Stimulated activated naive CD8-positive, alpha-beta T cell treated with anti-CD3 and anti-CD28 coated beads, Interleukin-15, amount 100 ng/mL, for 72 hours (primary cell): ENCODE measurements at places on chromosomes 1 and 21.
A peak's percentile ranks its signal among the peaks of the same experiment; 100 is the strongest.

GRCh38 chr1:114750780-114751179 is 7.0 kb downstream of the CSDE1 start:
- no peak for DNase-seq

GRCh38 chr21:29669416-29669815 is 270.4 kb downstream of the GRIK1 start:
- DNase-seq, result no peak

DNA sequence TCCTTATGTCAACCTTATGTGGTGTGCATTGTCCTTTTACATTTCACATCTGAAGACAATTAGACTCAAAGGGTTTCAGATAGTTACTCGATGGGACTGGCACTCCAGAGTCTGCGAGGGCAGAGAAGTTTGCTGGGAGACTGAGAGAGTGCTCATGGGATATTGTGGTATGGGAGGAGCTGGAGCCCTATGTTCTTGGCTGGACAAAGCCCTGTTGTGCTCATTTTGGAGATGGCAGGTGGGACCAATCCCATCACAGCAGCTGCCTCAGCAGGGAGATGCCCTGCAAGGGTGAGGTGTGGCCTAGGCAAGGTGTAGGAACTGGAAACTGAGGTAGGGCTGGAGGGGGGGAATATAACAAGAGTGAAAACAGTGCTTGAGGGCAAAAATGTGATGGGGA is 43.5 kb upstream of the CRNN start:
- DNase-seq, result no peak

DNA sequence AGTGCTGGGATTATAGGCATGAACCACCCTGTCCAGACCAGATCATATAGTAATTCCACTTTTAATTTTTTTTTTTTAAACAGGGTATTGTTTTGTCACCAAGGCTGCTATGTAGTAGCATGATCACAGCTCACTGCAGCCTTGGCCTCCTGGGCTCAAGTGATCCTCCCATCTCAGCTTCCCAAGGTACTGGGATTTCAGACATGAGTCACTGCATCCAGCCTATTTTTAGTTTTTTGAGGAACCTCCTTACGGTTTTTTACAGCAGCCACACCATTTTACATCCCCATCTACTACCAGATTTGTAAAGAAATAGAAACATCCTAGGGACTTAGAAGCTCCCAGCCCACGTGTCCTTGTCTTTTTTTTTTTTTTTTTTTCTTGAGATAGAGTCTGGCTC is 24.0 kb downstream of the L1TD1 start:
- DNase-seq, result no peak

- DNase-seq, result peak; percentile 13
Measured at GRCh38 chr1:117368116-117369108, 1.2 kb downstream of the MAN1A2 start.

DNA sequence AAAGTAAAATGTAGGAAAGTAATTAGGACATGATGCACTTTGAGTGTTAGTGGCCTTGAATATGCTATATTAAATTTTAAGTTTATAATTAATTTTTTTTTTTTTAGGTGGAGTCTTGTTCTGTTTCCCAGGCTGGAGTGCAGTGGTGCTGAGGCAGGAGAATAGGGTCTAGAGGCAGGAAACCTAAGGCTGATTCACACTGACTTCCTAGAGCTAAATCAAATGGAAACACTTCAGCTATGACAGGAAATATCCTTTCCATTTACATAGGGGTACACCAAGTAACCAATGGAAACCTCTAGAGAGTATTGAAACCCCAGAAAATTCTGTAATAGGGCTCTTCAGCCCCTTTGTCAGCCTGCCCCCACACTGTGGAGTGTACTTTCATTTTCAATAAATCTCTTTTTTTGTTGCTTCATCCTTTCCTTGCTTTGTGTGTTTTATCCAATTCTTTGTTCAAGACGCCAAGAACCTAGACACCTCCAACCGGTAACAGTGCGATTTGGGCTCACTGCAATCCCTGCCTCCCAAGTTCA is 17.9 kb upstream of the THRAP3 start:
- no peak for DNase-seq

- DNase-seq, result no peak
Measured at GRCh38 chr1:112250892-112251291, 145.1 kb upstream of the CTTNBP2NL start.

DNA sequence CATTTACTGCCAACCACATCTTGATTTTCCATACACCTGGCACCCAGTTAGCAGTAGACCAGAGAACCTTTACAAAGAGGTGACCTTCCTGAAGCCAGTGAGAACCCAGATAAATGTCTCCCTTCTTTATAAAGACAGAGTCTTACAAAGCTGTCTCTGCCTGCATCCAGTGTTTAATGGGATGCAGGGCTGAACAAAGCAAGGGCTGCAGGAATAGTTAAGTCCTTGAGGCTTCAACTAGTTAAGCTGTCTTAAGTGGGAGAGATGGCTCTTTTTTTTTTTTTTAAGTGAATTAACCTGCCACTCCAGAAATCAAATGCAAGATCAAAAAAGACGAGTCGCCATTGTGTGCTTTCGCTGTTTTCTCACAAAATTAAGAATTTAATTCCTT is 1.5 kb downstream of the AHCYL1 start:
- DNase-seq, result no peak

- DNase-seq, result no peak
Measured at GRCh38 chr1:183319051-183319450, 99.1 kb downstream of the NMNAT2 start.

- no peak for DNase-seq
Measured at GRCh38 chr1:4421986-4422385, 232.4 kb upstream of the AJAP1 start.

- no peak for DNase-seq
Measured at GRCh38 chr1:170730014-170730413, 66.1 kb downstream of the PRRX1 start.

GRCh38 chr1:8554956-8555534 is 237.1 kb downstream of the SLC45A1 start:
- no peak for DNase-seq

- no peak for DNase-seq
Measured at GRCh38 chr1:70361727-70362398, 7.3 kb upstream of the ANKRD13C start.

- no peak for DNase-seq
Measured at GRCh38 chr1:22533244-22533895, 29.9 kb upstream of the EPHA8 start.

DNA sequence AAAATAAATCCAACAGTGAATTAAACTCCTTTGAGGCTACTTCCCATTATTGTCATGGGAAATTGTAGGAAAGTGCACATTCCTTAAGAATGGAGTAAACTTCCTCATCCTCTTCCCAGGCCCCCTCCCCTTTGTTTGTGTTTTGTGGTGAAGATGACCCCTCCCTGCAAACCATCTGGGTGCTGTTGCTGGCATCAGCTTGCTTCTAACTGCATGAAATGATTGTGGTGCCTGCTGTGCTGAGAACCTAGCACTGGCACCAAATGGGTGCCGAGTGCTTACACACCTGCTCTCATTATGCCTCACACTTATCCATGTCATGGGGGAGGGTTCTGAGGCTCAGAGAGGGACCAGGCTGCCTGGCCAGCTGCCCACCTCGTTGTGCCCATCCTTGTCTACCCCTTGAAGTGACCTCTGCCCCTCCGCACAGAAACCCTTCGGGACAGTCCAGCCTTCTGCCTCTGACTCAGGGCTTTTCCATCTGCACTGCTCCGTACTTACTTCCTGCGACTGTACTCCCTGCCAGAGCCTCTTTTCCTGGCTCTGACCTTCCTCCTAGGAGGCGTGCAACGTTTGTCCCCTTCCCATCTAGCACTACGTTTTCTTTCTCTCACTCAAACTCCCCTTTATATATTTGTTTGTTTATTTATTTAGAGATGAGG is 30.6 kb downstream of the CAPN2 start:
- DNase-seq, result no peak

DNA sequence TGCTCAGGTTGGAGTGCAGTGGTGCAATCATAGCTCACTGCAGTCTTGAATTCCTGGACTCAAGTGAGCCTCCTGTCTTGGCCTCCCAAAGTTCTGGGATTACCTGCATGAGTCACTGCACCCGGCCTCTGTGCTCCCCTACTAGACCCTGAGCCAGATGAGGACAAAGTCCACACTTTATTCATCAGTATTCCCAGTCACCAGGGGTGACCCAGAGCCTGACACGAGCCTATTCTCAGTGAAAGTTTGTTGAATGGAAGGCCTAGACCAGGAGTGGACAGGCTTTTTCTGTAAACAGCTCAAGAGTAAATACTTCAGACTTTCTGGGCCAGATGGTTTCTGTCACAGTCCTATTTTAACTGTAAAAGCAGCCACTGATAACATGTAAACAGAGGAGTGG is 68.2 kb downstream of the MAB21L3 start:
- DNase-seq, result no peak

GRCh38 chr1:227799756-227800155 is 15.7 kb upstream of the PRSS38 start:
- DNase-seq, result no peak

GRCh38 chr1:12618965-12619791 is 1.2 kb upstream of the DHRS3 start:
- DNase-seq, result peak; percentile 58

DNA sequence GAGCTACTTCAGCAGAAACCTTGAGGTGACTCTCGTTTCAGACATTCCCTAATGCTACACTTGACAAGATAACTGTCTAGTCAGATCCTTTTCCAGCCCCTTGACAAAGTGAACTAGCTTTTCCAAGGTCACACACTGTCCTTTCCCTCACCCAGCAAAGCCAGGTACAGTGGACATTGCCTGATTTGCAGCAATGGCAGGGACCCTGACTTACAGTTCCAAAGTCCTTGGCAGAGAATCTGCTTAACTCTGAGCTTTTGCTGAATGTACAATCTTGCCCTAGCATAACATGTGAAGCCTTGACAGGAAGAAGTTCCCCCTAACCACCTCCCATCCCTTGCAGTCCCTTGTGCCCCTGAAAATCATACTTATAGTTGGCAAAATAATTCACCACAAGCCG is 37.1 kb downstream of the HSD3B2 start:
- no peak for DNase-seq

- no peak for DNase-seq
Measured at GRCh38 chr1:67835663-67836452, 2.6 kb upstream of the GNG12 start.

- DNase-seq, result no peak
Measured at GRCh38 chr1:25731626-25732370, 68.2 kb upstream of the SELENON start.

DNA sequence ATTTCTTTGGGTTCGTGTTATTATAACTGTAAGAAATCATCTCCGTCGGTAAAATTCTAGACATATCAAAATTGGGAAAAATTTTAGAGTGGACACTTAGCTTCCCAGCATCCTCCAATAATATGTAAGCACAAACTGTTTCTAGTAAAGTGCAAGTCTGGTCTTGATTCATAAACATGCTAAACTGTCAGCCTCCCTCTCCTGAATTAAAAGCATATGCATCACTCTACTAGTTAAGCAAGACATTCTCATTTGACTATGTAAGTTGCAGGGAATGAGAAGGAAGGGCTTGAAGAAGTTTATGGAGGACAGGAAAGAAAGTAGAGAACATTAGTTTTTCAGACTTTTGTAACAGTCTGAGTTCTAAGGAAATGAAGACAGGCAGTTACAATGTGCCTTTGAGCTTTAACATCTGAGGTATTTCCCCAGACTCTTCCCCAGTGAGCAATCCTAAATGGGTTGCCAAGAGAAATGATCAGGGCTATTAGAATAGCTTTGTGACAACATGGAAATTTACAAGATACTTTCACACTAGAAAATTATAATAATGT is 90.0 kb downstream of the TYW3 start:
- no peak for DNase-seq

GRCh38 chr1:178418284-178418955 is 78.3 kb downstream of the CLEC20A start:
- no peak for DNase-seq

- peak; percentile 88 for DNase-seq
Measured at GRCh38 chr1:193479187-193479586, 292.8 kb upstream of the B3GALT2 start.

DNA sequence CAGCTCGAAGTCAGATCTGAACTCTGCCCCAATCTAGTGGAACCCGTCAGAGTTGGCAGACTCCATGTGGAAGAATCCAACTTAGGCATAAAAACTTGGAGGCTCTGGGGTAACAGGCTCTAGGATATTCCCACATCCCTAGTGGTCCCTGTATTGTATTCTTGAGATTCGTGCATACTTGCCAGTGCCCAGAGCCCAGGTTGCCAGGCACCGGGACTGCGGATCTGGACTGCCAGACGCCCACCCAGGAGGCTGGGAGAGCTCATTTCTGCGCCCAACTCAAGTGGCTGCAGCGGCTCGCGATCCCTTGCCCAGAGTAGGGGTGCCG is 1.1 kb downstream of the GRIK1 start:
- DNase-seq, result no peak

- no peak for DNase-seq
Measured at GRCh38 chr1:41240781-41241353, 1.2 kb downstream of the SCMH1 start.

DNA sequence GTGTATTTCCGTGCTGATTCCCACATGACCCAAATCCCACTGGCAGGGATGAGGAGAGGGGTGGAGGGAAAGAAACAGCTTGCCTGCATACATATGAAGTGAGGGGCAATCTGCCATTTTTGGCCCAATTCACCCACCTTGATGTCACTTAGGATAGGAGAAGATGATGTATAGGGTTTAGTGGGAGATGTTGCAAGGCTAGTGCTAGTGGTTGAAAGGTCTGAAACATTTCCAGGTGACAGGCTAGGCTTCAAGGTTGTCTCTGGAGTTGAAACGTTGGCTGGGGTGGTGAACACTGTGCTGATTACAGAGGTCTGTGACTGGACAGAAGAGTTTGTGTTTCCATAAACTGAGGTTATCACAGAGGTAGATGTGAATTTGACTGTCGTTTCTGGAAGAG is 12.1 kb downstream of the CD34 start:
- no peak for DNase-seq

DNA sequence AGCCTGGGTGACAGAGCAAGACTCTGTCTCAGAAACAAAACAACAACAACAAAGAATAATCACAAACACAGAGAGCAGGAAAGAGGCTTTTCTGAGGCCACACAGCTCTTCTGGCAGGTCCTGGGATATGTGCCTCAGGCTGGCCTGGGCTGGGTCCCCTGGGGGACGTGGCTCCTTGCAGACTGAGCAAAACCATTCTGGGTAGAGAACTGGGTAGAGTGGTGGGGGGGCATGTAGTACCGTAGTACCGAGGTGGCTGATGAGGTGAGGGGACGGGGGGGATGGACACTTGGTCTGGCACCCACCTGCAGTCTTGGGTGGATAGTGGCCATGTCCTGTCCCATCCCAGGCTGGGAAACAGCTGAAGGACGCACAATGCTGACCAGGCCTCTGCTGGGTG is 6.0 kb downstream of the TMEM82 start:
- DNase-seq, result no peak

GRCh38 chr1:33256221-33256470 is 146 bp upstream of the ZNF362 start:
- no peak for DNase-seq

DNA sequence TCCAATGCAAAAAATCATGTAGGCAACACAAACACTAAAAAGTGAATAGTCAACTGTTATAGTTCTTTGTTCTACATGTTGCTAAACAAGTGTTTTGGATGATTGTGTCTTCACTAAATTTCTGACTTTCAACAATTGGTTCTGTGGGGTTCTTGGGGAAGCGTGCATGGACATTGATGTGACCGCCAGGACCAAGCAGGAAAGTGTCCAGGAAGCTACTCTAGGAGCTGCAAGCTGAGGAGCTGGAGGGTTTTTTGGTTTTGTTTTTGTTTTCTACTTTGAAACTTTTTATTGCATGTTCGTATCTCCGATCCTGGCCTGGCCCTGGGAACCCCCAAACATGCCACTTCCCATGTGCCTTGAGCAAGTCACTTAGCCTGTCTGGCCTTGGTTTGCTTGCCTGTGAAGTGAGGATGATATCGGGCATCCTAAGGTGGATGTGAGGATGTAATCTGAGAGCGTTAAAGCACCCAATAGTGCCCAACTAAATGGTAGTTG is 8.0 kb downstream of the TMPRSS3 start:
- DNase-seq, result no peak

- DNase-seq, result no peak
Measured at GRCh38 chr1:10080523-10080922, 47.8 kb downstream of the UBE4B start.
